Temporal lobe (tissue), 4 donors: ENCODE measurements at places on chromosomes 2 and 18. TPM values are rescaled to one million over a fixed set of nuclear protein-coding genes. Genes with fewer than 3 reads are reported as not detected.

MAPRE3 gene
- 23.8 TPM for total RNA-seq

MERTK gene
- total RNA-seq, result 3.7 TPM

BCL11A gene
- 89.5 TPM for total RNA-seq

RMDN2 gene
- total RNA-seq, result 13.0 TPM

ANKRD30BL gene
- 8.9 TPM for total RNA-seq

IAH1 gene
- 49.2 TPM for total RNA-seq

NYAP2 gene
- 12.5 TPM for total RNA-seq

COLEC12 gene
- total RNA-seq, result 13.8 TPM

CROCC2 gene
- not detected for total RNA-seq

LRP1B gene
- total RNA-seq, result 52.1 TPM

TNFAIP6 gene
- total RNA-seq, result 0.25 TPM

AQP12A gene
- not detected for total RNA-seq
